ENCODE measurements at places on chromosomes 4 and X. TPM values are rescaled to one million over a fixed set of nuclear protein-coding genes. Genes with fewer than 3 reads are reported as not detected.

GRCh38 chrX:107775000-107775733 lies 420 bp downstream of the TSC22D3 start:
- no peak for DNase-seq

DNA sequence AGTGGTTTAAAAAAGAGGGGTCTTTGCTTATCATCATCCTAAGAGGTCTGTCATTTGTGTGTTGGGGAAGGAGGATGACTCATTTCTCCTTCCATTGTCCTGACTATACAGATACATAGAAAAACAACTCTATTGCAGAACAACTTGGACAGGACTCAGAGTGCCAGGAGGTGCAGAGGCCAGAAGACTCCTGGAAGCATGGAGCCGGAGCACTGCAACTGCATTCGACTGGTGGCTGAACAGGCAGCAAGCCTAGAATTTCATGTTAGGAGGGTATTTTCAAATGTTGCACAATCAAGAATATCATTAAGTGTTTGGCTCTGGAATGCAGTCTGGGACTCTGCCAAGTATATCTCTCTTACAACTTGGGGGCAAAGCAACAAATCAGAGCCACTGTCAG lies 35.0 kb upstream of the MAML3 start:
- no peak for DNase-seq

FAM184B gene
- 0.02 TPM for polyA plus RNA-seq

GRCh38 chrX:56000174-56000573 lies 232.0 kb upstream of the KLF8 start:
- DNase-seq, result peak; percentile 19

DNA sequence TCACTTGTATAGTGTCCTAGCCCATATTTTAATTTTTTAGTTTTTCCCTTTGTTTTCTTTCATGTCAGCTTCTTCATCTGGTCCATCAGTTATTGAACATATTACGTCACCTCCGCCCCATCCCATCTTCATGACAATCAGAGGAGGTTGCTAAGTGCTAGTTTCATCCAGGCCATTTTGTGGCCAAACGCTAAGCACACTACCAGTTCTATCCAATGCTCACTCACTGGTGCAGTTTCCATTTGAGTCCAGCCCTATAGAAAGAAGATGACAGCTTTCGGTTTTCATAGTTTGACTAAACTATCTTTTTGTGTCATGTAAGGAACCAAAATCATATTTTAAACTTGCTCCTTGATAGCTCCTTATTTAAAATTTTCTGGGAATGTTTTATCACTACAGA lies 304.2 kb downstream of the TENM3 start:
- DNase-seq, result no peak

DNA sequence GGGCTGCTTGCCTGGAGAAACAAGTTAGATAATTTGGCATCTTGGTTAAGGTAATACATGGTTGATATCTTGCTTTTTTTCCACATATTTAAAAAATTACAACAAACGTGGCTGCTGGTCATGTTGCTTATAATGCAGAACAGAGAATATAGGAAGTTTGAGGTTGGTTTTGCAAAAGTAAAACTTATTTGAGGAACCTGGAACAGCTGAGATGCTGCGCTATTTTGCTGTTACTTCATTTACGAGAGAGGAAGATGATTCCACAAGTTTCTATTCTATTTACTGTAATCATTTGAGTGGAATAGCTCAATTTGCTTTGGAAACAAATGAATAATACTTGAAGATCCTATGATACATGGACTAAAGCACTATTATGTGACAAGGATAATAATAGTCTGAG lies 118.9 kb downstream of the TMA16 start:
- DNase-seq, result no peak

GRCh38 chr4:73848183-73848777 lies 4.8 kb upstream of the PF4V1 start:
- DNase-seq, result no peak

GRCh38 chr4:139189972-139190371 lies 13.0 kb upstream of the ELF2 start:
- DNase-seq, result no peak

ANXA10 gene
- 0.09 TPM for polyA plus RNA-seq

GRCh38 chr4:2626231-2626630 lies 89.8 kb downstream of the FAM193A start:
- DNase-seq, result no peak

DNA sequence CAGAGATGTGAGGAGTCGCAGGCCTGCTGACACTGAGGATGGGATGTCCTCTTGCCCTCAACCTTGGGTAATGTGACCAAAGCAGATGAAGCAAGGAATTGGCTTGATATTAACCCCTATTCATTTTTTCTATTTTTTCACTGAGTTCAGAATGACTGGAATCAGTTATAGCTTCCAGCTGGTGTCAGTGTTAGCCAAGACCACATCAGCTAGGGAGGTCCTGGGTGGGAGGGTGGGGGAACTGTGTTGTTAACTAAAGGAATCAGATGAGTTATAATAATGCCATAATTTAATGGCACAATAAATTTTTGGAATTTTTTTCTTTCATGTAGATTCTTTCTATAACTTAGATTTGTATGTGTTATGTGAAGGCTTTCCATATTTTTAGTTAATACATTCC lies 91.9 kb downstream of the EGF start:
- no peak for DNase-seq

ASB12 gene
- not detected for polyA plus RNA-seq

DNA sequence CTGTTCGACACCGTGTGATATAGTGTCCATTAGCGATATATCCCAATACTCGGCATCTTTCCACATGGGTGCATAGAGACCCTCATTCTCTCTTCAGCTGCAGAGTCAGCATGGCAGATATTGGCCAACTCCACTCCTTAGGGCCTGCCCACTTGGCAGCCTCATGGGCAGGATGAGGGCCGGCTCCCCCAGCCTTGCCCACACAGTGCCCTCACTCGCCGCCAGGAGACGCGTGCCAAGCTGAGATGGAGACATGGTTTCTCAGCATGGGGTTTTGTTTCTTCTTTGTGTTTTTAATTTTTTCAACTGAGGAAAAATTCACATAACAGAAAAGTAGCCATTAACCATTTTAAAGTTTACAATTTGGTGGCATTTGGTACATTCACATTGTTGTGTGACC lies 5.3 kb upstream of the PLXNA3 start:
- no peak for DNase-seq

GRCh38 chr4:57374866-57375595 lies 264.8 kb upstream of the IGFBP7 start:
- DNase-seq, result no peak

GRCh38 chr4:16000708-16001483 lies 37.9 kb upstream of the FGFBP2 start:
- DNase-seq, result no peak

DNA sequence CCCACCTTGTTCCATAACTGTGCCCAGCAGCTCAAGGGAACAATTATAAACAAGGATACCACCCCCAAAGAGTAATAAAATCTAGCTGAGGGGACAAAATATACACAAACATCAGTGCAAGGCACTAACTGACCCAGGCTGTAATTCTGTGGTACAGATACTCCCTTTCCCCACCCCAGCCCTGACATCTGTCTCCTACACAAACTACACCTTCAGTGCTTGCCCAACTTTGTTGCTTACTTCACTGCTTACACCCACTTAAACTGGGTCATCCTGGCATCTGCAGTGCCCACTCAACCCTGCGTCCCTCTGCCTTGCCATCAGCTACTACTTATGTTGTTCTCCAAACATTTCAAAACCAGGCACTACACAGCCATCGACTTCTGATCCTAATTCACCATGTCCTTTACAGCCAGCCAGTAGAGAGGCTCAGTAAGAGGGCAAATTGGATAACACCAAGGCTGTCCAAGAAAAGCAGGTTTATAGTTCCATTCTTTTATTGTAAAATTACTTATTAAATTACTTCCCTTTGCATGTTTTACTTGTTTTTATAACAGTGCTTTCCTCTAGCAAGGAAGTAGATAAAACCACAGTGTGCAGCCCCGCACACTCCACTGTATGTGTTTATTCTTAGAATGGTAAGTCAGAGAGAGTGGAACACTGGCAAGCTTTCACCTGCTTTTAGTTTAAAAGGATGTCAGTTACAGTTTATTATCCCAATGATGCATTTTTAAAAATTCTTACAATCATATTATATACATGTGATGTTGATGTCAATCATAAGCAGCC lies 149.6 kb downstream of the INPP4B start:
- DNase-seq, result no peak

GRCh38 chrX:43962636-43963035 lies 10.6 kb downstream of the NDP start:
- DNase-seq, result no peak

DNA sequence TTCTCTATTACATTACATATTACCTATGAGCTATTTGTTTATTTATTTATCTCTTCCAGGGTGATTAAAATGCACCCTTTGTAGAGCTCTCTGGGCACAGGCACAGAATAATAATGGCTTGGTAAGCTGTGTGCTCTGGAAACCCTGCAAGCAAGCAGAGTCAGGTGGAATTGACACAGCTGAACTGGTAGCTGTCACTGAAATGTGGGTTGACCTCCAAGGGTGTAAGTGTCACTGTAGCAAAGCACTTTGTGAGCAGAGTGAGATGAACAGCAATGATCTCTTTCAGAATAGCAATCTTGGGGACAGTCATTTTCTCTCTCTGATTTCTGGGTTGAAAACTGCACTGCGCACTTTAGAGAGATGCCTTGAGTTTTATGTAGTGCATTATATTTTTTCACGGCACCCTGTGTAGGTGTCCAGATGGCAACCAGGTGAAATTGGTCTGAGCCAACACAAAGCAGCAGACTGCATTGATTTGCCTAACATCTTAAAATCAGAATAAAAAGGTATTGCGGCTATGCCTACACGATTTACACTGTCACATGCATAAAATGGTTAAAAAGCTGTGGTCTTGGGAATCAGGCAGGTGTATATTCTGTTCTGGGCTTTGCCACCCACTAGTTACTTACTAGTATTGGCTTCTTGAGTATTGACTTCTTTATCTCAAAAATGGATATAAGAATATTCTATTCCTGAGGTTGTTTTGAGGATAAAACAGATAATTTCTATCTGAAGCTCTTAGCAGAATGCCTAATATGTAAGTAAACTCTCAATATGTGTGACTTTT lies 450.3 kb downstream of the RAPGEF2 start:
- DNase-seq, result no peak

DNA sequence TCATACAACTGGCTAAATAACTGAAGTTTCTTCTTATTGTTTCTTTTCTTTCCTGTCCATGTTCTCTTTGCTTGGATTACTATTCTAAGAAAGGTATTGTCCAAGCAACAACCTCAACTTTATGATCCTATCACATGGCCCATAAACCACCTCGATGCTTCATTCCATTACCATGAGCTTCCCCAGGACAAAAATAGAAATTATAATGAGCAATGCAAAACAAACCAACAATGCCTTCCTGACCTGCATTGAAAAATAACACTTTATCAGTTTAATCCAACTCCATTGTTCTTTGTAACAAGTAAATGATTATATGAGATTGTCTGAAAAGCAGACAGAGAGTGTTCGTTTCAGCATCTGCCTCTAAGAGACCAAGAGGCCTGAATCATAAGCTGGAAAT lies 148.8 kb downstream of the HS6ST2 start:
- no peak for DNase-seq

All from BJ (cell line).